ENCODE measurements at places on chromosomes 13 and 19. TPM values are rescaled to one million over a fixed set of nuclear protein-coding genes. Genes with fewer than 3 reads are reported as not detected.

The C2CD4C gene
- 1.1 TPM for total RNA-seq

The MBD3L3 gene
- not detected for total RNA-seq

The SIAH3 gene
- total RNA-seq: 1.3 TPM

DNA sequence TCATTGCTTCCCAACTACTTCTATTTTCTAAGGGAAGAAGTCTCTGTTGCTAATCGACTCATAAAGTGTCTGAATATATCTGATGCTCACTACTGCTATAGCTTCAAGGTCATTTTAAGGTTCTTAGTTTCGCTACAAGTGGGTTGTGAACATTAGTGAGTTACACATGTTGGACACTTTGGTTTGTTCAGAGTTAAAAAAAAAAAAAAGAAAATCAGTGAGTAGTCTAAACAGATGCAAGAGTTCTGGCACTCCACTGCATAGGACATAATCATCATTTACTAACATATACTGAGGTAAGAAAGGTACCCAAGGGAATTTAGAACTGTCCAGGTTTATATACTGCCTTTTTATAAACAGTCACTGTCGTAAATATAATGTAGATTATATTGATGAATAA lies 108.8 kb downstream of the KLF12 start:
- no peak for DNase-seq

GRCh38 chr13:114185182-114185971 lies 6.3 kb downstream of the CFAP97D2 start:
- no peak for DNase-seq

GRCh38 chr13:44756276-44756810 lies 180.2 kb upstream of the TSC22D1 start:
- DNase-seq: no peak

DNA sequence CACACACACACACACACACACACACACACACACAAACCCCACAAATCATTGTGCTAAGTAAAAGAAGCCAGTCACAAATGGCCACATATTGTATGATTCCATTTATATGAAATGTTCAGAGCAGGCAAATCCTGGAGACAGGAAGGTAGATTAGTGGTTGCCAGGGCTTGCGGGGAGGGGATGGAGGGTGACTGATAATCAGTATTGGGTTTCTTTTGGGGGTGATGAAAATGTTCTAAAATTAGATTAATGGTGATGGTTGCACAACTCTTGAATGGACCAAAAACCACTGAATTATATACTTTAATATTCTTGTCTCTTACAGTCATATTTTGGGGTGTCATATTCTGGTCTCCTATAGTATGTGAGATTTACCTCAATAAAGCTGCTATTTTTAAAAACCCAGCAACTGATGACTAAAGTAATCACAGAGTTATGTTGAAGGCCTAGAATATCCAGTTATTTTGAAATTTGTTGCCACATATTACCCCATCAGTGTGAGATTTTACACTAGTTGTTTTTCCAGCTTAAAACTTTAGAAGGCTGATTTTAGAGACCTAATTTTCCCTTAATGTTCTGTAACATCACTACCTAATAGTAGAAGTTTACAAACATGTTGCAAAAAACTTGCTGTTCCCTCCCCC lies 20.3 kb downstream of the FLT1 start:
- no peak for DNase-seq

DNA sequence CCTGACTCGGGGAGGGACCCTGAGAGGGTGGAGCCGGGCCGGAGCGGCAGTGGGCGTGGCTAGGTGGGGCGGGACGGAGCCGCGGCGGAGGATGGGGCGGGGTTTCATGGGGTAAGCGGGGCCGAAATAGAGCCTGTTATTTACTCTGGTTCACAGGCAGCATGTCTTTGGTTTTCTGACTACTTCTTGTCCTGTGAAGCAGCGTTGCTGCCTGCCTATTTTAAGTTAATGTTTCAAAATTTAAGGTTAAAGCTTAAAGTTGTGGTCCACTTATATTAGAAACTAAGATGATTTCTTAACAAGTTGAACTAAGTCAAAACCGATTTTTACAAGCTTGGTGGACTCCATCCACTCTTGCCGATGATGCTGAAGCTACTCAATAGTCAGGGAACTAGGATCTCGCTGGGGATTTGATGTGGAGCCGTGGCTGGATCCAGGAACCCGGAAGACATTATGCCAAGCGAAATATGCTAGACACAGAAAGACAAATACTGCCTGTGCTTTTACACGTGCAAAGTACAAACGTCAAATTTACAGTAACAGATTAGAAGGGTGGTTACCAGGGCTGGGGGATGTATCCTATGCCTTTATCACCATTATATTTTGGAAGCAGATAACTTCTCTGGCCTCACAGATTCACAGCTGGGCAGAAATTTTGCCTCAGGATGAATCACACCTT lies 433 bp upstream of the ZNF616 start:
- DNase-seq: no peak

GRCh38 chr13:28584873-28585381 lies 74.0 kb upstream of the POMP start:
- no peak for DNase-seq

DNA sequence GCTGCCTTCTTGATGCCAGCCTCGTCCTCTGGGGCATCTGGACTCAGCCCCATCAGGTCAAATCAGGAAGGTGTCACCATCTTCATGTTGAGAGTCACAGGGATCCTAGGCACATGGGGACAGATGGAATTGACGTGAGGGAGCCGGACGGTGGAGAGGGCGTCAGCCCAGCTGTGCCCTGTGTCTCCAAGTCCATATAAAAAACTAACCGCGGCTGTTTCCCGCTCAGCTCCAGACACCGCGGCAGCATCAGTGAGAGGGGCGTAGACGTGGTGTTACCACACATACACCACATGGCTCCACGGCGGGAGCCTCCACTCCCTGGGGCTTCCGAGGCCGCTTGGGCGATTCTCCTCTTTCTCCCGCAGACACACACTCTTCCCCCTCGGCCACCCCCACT lies 5.6 kb upstream of the PRR36 start:
- DNase-seq: no peak

- no peak for DNase-seq
Measured at GRCh38 chr13:87674247-87674738, 3.1 kb downstream of the SLITRK5 start.

- no peak for DNase-seq
Measured at GRCh38 chr19:4589579-4590410, 30.3 kb upstream of the SEMA6B start.

- DNase-seq: no peak
Measured at GRCh38 chr19:2149980-2150793, 1.2 kb downstream of the AP3D1 start.

DNA sequence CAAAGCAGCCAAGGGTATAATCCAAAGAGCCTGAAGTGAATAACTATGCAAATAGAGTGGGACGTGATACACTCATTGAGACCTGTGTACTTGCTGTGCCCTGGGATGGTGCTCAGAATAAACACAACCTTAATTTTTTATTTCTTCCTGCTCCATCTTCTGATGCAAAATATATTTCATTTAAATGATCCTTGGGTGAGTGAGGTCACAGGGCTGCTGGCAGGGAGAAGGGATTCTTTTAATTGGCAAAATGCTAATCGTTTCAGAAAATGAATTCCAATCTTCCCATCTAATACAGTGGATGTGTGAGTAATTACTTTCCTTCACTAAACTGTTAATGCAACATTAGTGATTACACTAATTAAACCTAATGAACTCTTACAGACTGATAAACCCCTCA lies 63.5 kb downstream of the SIAH3 start:
- no peak for DNase-seq

DNA sequence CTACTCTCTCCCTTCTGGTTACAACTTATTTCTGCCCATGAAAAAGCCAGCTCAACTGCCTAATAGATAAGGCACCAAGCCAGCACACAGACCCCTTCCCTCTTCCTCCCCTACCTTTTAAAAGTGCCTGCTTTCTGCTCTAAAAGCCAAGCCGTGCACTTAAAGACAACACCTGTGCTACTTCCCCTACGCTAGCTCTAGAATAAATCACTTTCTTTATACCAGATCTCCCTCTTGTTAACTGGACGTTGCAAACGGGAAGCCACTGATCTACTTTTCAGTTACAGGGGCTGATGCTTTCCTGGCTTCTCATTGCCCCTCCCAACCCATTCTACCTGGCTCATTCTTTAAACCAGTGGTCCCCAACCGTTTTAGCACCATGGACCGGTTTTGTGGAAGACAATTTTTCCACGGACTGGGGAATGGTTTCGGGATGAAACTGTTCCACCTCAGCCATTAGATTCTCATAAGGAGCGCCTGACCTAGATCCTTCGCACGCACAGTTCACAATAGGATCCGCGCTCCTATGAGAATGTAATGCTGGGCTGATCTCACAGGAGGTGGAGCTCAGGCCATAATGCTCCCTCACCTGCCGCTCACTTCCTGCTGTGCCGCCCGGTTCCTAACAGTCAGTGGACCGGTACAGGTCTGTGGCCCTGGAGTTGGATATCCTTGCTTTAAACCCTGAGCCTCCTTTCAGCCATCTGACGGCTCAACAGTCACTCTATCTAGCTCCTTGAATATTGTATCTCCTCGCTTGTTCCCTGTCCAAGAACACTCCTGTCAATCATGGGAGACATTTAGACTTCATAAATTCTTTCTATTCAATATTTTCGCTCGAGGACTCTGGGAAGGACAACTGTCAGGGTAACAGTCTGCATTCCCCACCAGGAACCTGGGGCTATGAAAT lies 841 bp upstream of the ZNF223 start:
- no peak for DNase-seq

DNA sequence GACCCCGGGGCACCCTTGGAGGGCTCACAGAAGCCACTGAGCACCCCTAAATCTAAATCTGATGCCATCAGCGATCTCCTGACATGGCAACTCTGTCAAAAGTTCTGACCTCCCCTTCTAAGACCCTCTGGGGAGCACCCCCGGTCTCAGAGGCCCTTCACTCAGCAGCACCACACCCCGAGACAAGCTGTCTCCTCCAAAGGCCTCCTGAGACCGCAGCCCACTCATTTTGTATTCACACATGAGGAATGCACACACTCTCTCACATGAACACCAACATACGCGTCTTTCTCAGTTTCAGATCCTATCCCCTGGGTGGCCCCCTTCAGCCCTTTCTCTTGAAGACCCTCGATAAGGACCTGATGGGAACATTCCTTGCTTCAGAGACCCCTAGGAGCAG lies 2.6 kb downstream of the NDUFA11 start:
- DNase-seq: no peak

- no peak for DNase-seq
Measured at GRCh38 chr19:48218997-48219396, 36.7 kb downstream of the CARD8 start.

DNA sequence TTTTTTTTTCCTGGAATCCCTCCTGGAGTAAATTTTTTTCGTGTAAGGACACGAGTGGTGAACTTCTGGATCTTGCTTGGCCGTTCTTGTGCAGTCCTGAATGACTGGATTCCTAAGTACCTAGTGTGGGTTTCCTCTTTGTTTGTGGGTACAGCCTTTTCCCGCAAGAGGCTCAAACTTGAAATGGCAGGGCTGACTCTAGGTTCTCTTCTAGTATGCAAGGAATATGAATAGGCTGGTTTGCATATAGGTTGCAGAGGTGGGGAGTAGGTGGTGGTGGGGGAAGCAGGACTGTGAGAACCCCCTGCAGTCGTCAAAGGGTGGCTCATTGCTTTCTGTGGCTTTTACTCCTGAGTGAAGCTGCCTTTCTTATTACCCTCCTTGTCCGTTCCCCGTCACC lies 13.6 kb downstream of the UBAC2 start:
- no peak for DNase-seq

Measured in SK-MEL-5 (cell line).